ENCODE measurements at places on chromosomes 4 and X.

GRCh38 chrX:71579136-71579989 lies 1.1 kb downstream of the GCNA start:
- no peak for DNase-seq

DNA sequence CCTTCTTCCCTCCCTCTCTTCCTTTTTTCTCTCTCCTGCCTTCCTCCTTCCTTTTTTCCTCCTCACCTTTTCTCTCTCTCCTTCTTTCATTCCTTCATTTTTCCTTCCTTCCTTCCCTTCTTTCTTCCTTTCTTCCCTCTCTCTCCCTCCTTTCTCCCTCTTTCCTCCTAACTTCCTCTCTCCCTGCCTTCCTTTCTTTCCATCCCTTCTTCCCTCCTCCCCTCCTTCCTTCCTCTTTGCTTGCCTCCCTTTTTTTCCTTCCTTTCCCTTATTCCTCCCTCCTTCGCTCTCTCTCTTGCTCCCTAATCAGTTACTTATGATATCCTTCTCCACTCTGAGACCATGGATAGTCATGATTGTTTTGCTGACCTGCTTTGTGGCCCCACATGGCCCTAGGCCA lies 56.7 kb upstream of the PUDP start:
- DNase-seq: no peak

DNA sequence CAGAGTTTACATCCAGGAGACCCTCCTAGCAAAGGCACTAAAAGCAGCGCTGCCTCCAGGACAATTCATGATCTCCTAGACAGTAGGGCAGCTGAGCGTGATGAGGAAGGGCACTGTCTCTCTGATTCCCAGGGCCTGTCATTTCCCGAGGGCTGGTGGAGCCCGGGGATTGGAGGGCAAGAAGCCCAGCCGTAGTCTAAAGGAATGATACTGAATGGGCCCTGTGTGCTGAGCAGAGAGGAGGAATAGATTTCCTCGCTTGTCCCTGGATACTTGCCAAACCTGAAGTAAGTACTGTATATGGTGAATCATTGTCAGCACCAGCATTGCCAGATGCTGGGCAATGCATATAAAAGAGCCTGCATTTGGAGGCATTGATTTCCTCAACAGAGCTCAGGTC lies 88.0 kb upstream of the SLITRK2 start:
- DNase-seq: no peak

GRCh38 chr4:146522869-146523205 lies 1.1 kb upstream of the SLC10A7 start:
- no peak for DNase-seq

DNA sequence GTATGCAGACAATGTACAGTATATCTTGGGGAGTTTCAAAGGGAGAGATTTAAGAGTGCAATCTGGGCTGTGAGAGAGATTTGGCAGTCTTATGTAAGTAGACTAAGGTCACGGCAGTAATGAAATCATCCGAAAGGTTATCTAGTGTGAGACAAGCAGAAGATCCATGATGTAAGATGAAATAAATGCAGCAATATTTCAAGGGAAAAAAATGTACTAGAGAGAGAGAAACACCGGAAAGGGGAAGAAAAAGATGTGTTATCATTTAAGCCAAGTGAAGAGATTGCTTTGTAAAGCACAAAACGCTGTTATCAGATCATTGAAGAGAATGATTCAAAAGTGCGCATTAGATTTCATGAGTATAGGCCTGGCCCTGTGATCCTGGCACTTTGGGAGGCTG lies 88.4 kb upstream of the GUCY1A1 start:
- DNase-seq: no peak

DNA sequence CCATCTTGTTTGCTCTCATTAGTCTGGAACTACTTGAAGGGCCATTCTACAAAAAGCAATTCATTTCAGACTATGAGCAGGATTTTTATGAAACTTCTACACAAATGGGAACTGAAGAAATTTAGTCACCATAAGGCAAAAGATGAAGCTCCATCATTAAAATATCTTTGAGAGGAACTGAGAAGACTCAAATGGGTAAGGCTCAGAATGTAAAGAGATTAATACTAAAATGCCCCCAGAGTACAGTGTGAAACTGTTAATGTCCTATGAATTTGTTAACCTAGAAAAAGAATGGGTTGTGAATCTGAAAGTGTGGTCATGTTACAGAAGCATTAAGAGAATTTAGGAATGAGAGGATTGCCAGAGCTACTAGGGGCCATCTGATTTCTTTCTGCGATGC lies 77.9 kb upstream of the SLC7A11 start:
- no peak for DNase-seq

- no peak for DNase-seq
These were observed 348.8 kb downstream of the GASK1B start for GRCh38 chr4:157824021-157824420.
